ENCODE measurements at places on chromosomes 11 and 22.

DNA sequence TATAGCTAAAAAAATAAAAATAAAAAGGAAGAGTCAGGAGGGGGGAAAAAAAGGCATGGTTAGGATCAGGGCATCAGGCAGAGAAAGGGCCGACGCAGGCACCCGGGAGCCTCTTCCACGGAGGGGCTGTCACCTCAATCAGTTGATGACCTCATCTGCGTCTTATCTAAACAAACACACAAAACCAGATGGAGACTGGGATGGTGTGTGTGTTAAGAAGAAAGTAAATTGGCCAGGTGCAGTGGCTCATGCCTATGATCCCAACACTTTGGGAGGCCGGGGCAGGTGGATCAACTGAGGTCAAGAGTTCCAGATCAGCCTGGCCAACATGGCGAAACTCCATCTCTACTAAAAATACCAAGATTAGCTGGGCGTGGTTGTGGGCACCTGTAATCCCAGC, 63.6 kb downstream of the DHCR7 start:
- no peak for DNase-seq

DNA sequence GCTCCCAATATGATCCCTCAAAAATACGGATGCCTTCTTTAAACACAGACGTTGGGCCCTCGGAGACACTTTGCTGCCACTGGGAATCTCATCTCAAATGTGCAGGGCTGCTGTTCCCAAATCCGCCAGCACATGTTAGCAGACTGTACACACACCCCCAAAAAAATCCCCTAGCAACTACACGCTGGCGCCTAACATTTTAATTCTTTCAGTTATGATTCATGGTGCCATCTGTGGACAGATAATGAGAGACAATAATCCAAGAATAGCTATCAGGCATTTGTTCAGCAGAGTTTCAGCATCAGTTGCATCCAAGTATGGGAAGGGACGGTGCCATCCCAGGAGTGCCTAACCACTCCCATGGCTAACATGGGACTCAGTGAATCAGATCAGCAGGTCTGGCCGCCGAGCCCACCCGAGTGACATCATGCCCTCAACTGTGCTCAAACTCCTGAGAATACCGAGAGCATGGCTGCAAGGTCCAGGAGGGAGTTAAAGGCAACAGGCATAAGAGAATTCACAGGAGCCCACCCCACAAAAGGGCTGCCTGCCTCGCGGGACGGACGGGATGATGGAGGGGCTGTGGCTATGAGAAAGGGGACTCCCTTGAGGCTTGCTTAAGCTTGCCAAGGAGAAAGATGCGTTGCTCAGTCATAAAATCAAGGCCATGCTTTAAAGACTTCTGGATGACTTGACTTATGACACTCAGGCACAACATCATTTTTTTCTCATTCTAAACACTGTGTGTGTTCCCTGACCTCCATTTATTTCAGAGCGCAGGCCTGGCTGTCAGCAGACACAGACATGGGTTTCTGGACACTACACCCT, 337.0 kb downstream of the SHANK2 start:
- DNase-seq, result no peak

DNA sequence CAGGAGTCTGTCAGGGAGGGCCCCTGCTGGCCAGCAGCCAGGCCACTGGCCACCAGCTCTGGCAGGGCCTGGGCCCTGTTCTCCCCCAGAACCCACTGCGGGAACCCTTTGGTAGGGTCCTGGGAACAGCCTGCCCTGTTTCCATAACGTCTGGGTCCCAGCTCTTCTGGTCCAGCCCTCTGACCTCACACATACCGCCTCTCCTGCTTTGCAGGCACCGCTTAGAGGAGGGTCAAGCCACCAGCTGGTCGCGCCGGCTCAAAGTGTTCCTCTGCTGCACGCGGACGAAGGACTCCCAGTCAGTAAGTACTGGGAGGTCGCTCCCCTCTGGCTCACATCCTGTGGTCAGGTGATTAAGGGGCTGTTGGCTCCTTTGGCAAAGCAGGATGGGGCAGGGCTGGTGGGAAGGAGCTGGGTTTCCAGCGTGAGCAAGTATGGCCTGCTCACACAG, 26.6 kb upstream of the MYRF start:
- no peak for DNase-seq

- DNase-seq, result peak; percentile 28
Measured at GRCh38 chr11:19727246-19727645, 14.6 kb downstream of the NAV2 start.

- no peak for DNase-seq
Measured at GRCh38 chr22:19062943-19063308, 59.3 kb downstream of the DGCR2 start.

DNA sequence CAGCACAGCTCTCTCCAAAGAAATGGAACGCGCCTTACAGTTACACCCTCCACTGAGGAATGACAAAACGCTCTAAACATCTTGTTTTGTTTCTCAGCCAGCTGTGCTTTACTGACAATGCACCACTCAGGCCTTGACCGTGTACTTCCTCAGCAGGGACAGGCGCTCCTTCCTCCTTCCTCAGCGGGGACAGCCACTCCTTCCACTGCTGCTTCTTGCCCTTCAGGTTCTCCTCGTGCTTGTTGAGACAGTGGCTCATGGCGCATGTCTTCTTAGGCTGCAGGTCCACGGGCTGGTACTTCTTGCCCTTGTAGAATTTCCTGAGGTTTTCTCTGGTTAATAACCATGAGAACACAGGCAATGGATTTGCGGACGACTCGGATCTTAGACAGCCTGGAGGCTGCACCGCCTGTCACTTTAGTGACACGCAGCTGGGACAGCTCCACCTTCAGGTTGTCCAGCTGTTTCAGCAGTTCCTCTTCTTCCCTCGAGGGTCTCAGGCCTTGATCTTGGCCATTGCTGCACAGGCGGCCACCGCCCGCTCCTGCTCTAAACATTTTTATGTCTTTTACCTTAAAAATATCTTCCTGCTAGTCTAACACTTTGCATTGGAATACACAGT, 613.8 kb downstream of the BRD1 start:
- no peak for DNase-seq

DNA sequence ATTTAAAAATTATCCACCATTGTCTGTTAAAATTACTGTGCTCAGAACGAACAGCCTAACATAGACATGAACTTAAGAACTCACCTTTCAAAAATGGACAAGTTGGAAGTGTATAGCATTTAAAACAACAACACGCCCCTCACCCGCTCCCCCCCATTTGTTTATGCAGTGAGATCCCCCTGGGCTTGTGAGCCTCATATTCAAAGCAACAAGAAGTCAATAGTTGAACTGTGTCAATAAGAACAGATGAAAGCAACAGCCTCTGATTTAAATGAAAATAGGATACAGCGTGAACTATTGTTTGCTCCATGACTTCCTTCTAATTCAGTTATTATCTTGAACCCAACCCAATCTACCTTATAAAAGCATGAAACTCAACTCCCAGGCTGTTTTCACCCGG, 314.2 kb downstream of the BLID start:
- DNase-seq, result no peak

- DNase-seq, result no peak
Measured at GRCh38 chr11:31780480-31780971, 30.6 kb downstream of the PAX6 start.

- DNase-seq, result no peak
Measured at GRCh38 chr11:126172596-126173038, 38.8 kb downstream of the RPUSD4 start.

DNA sequence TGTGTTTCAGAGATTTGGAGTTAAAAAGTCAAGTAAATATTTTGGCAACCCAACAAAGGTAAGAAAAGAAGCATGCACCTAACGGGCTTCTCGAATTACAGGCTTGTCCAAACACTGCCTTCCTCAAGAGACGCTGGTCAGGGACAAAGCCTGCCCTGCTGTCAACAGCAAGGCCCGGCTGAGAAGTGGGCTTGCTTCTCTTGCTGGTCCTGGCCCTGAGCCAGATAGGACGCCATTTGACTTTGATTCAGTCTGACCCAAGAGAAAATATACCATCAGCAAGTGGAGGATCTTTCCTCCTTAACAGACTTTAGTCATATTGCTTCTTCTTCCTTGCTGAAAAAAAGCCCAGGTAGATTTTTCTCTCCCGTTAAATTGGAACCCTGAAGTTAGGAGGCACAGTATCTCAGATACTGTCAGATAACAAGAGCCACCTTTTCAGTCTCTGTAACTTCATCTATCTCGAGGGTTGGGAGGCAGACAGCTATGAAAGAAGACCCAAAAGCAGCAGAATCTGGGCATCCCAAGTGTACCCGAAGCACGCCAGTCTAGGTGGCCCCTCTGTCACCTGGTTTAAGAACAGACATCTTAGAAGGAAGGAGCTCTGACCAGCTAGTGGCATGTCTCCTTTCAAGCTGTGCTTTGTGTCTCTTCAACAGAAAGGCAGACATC, 57.5 kb downstream of the C22orf31 start:
- no peak for DNase-seq

DNA sequence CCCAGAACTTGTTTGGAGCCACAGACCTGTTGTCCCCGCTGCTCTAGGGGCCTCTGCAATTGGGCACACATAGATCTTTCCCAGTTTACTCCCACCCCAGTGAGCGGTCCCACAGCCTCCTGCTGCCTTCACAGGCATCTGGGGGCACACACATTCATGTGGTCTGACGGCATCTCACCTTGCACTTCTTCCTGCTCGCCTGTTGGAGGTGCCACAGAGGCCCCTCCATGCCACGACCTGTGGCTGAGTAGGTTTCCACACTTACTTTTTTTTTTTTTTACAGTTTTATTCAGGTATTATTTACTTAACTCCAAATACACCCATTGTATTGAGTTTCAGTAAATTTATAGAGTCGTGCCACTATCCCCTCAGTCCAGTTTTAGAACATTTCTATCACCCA, 68.9 kb upstream of the SEPTIN5 start:
- no peak for DNase-seq

DNA sequence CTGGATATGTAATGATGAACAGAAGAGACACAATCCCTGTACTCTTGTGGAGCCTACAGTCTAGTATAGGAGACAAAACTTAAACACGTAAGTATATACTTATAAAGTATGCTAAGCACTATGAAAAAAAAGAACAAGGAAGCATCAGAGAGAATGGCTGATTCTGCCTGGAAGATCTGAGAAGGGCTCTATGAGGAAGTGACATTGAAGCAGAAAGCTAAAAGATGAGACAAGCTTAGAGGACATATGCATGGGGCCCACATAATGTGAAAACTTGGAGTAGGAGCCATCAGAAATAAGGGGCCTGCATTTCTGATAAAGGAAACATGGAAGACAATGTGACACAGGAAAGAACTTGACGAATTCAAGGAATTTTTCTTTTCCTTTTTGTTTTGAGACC, 16.6 kb downstream of the SAA1 start:
- DNase-seq, result no peak

- no peak for DNase-seq
Measured at GRCh38 chr11:92251980-92252379, 27.4 kb downstream of the FAT3 start.

- no peak for DNase-seq
Measured at GRCh38 chr11:122140500-122140899, 24.5 kb upstream of the BLID start.

- peak; percentile 65 for DNase-seq
Measured at GRCh38 chr11:12556788-12557384, 117.3 kb upstream of the TEAD1 start.

DNA sequence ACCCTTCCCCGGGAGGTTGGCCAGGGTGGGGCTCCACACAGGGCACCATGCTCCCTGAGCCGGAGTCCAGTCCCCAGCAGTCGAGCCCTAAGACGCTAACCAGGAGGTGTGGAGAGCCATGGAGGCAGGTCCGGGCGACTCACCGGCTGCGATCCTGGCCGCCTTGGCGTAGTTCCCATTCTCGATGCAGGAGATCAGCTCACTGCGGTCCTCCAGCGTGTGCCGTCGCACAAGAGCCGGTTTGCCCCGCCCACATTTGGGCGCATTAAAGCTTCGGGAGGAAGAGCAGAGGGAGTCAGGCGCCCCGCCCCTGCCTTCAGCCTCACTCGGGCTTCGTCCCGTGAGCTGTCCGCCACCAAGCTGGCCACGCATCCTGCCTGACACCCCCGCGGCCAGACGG, 50.8 kb downstream of the BRD1 start:
- no peak for DNase-seq

DNA sequence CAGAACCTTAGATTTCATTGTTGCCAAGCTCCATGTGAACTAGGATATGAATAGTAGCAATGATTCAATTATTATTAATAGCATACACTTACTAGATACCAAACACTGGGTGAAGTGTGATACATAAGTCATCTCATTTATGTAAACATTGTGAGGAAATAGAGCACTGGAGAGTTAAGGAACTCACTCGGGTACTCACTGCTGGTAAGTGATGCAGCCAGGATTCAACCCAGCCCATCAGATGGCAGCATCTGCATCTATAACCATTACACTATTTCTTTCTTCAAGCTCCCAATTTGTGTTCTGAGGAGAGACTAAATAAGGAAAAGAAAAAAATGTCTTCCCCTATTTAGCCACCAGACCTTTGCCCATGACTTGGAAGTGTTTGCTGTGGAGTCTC, 10.2 kb upstream of the ALG8 start:
- DNase-seq, result no peak

DNA sequence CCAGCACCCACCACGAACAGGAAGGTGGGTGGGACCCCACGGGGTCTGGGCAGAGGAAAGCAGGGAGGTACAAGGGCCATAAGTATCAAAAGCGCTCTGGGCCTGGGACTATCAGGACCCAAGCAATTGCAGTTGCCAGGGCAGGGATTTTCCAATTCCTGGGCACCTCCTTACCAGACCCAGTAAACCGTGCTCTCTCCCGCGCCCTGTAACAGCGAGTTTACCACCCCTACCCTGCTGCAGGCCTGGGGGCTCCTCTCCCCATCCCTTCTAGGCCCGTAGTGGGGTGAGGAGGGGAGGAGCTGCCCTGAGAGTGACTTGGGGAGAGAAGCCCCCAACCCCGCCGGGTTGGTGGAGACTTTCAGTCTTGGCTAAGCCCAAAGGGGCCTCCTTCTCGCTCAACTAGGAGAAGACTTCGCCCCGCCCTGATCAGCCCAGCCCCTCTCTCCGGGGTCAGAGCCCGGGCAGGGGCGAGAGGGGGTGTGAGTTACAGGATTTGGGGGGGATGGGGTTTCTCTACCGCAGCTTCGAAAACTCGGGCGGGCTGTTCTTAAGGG, 5.4 kb downstream of the PAX6 start:
- DNase-seq, result no peak

- no peak for DNase-seq
Measured at GRCh38 chr22:26713823-26714449, 56.5 kb downstream of the MIAT start.

- DNase-seq, result no peak
Measured at GRCh38 chr11:78432058-78432515, 14.5 kb upstream of the GAB2 start.

DNA sequence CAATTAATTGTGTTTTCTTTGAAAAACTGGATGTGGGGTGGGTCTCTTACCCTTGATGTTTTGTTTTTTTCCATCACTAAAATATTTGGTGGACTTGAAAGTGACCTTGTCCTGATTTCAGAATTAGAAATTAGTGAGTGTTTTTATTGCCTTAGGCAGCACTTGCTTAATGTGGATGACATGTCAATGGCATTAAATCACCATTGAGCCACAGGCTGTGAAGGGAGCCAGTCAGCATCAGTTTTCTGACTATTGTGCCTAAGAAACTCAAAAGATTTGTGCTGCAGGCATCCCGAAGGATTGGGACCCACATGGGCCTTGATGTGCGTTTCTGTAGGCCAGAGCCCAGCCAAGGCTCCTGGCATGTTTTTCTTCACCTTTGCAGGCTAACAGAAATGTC, 53.8 kb downstream of the SWAP70 start:
- DNase-seq, result no peak

GRCh38 chr22:43859176-43859575, 3.1 kb downstream of the SULT4A1 start:
- DNase-seq, result no peak

GRCh38 chr11:113781682-113782081, 2.1 kb downstream of the CLDN25 start:
- no peak for DNase-seq

- no peak for DNase-seq
Measured at GRCh38 chr22:47199261-47199978, 437.0 kb downstream of the TBC1D22A start.
